Activated CD8-positive, alpha-beta T cell treated with anti-CD3 and anti-CD28 coated beads, Interleukin-2, amount 10 ng/mL, durations not matched to agents 7 days and 5 days (primary cell): ENCODE measurements at places on chromosomes 6 and 20.

- peaks cover 40% of the 10 kb centered on the region for H3K27me3 ChIP-seq
- peaks cover 2% of the 10 kb centered on the region for H3K36me3 ChIP-seq
- DNase-seq, result no peak
Measured at GRCh38 chr6:105875974-105876640, 210.0 kb upstream of the PRDM1 start.

- H3K27me3 ChIP-seq, result no peaks in the 10 kb centered on the region
- H3K4me3 ChIP-seq, result no peak overlapping the region
- no peak for DNase-seq
Measured at GRCh38 chr6:13881621-13882165, 43.1 kb upstream of the RNF182 start.

GRCh38 chr6:131651782-131652181 is 14.7 kb downstream of the ENPP3 start:
- no peak for DNase-seq
- no peaks in the 10 kb centered on the region for H3K36me3 ChIP-seq
- no peaks in the 10 kb centered on the region for H3K4me1 ChIP-seq

DNA sequence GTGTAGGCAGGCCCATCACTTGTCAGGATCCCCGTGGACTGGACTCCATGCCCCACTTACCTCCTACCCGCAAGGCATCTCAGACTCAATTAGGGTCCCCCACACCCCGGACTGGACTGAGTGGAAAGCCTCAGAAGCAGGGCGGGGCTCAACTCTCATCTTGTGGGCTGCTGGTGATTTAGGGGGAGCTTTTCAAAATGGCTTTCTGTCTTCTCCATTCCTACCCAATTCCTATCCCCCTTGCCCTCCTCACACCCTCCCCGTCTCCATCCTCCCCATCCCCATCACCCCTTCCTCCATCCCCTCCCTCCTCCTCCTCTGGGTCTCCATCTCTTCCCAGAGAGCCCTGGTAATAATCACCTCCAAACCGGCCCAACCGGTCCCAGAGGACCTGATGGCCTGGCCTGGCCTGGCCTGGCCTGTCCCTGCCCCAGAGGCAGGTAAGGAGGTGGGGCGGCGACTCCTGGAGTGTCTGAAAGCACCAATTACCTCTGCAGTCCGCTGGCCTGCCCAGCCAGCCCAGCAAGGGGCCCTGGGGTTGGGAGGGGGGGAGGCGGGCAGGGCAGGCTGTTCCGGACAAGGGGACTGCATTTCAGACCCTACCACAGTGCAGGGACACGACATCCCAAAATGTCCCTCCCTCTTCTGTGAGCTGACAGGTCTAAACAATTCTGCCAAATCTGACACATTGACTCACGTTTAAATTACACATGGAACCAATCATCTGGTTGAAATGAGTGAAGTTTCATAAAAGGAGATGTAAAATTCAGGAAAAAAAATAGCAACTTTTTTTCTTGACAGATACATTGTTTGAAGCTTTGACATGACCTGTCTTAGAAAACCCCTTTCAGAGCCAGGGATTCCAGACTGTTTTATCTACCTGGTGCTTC is 24.8 kb downstream of the MAFB start:
- no peaks in the 10 kb centered on the region for H3K36me3 ChIP-seq
- H3K27me3 ChIP-seq, result peaks cover 2% of the 10 kb centered on the region
- H3K4me1 ChIP-seq, result no peaks in the 10 kb centered on the region
- H3K27ac ChIP-seq, result no peak overlapping the region
- DNase-seq, result no peak
- H3K4me3 ChIP-seq, result no peak overlapping the region

GRCh38 chr6:165984729-165985275 is 182.8 kb downstream of the TBXT start:
- peaks cover 13% of the 10 kb centered on the region for H3K4me1 ChIP-seq
- H3K36me3 ChIP-seq, result no peaks in the 10 kb centered on the region
- DNase-seq, result no peak
- H3K4me3 ChIP-seq, result no peak overlapping the region
- no peak overlapping the region for H3K27ac ChIP-seq
- H3K27me3 ChIP-seq, result peaks cover 55% of the 10 kb centered on the region
